A375 (cell line): ENCODE measurements at places on chromosomes 5 and 9. TPM values are rescaled to one million over a fixed set of nuclear protein-coding genes. Genes with fewer than 3 reads are reported as not detected.

Gene IFNK
- not detected in 2 replicates for total RNA-seq

Gene CTSV
- 0.83 and 0.90 TPM in 2 replicates for total RNA-seq

Gene NME5
- total RNA-seq, result not detected in 2 replicates

Gene CD72
- total RNA-seq, result 1.3 TPM in 1 of 2 replicates, not detected in the other

Gene NANS
- 128 and 139 TPM in 2 replicates for total RNA-seq

Gene TYRP1
- 0.11 TPM in 1 of 2 replicates, not detected in the other for total RNA-seq

Gene TRIM7
- 11.6 and 16.5 TPM in 2 replicates for total RNA-seq

Gene PCDHGA5
- 1.3 and 1.4 TPM in 2 replicates for total RNA-seq
